HFFc6 (cell line): ENCODE measurements at places on chromosomes 7 and 10.

- no peak for DNase-seq
These were observed 38.9 kb upstream of the UBN2 start for GRCh38 chr7:139192014-139192706.

- DNase-seq = no peak
These were observed 127.3 kb downstream of the MBL2 start for GRCh38 chr10:52645187-52645758.

- DNase-seq = no peak
These were observed 30.3 kb downstream of the PIK3CG start for GRCh38 chr7:106895246-106895864.

DNA sequence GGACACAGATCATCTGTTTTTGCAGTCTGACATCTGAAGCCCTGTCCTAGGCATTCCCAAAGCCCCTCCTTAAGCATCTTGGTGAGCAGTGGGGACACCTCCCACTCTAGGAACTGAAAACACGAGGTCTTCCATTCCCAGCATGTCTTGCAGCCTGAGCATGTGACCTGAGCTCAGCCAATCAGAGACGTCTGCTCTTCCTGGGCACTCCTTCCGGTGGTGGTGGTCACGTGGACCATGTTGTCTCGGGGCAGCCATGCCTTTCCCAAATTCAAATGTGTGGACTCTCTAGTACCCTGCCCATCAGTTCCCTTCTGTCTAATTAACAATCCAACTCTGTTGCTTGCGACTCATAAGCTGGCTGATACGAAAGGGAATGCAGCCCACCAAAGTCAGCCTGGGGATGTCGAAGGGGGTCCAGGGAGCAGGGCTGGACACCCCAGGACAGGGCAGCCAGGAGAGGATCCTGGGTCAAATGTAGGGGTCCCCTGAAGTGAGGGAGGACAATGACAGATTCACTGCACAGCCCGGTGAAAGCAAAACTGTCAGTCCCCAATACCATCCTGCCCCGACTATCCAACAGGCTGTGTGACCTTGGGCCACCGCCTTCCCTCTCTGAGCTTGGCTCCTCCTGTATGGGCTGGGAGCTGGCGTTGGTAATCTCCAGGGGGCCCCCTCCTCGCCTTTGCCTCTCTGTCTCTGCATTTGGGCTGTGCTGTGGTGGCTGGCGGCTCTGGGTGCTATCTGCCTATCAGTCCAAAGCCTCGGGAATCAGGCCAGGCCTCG is 57.4 kb upstream of the BAIAP2L1 start:
- no peak for DNase-seq

- DNase-seq = peak; percentile 51
These were observed 40.5 kb downstream of the PRSS2 start for GRCh38 chr7:142811154-142811737.

DNA sequence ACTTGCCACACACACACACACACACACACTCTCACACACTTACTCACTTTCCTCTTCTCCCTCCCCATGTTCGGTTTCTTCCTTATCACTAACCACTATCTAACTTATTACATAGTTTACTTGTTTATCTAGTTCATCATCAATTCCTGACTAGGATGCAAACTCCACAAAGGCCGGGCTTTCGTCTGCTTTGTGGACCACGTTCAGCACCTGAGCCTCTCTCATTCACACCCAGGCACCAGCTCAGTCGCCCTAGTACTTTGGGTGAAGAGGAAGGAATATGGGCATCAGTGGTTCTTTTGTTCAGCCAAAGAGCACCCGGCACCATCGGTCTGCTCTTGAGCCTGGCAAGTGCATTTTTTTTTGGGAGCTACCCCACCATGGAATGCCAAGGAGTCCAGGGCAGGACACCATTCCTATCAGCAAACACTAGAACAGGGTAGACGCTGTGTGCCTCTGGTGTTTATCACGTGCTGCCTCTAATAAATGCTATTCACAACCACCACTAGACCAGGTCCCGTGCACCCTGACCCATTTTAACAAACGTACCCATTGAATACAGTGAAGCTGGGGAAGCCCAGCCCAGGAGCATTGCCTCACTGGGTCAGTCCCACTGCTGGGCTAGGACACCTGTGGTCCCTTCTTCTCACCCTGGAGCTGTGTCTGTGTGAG is 2.2 kb downstream of the C10orf67 start:
- no peak for DNase-seq

DNA sequence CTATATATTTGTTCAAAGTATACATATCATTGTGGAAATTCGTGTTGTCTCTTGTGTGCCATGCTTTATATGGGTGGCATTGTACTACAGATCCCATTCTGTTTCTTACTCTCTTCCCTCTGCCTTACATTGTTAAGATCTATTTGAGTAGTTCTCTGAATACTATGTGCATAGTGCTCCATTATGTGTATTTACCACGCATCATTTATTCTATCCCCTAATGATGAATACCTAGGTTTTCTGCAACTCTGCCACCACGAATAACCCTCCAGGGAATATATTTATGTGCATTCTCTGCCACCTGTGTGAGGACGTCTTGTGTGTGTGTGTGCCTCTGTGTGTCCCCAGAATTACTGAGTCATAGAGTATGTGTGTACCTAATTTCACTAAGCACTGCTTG is 431.2 kb upstream of the C7orf33 start:
- DNase-seq = no peak

DNA sequence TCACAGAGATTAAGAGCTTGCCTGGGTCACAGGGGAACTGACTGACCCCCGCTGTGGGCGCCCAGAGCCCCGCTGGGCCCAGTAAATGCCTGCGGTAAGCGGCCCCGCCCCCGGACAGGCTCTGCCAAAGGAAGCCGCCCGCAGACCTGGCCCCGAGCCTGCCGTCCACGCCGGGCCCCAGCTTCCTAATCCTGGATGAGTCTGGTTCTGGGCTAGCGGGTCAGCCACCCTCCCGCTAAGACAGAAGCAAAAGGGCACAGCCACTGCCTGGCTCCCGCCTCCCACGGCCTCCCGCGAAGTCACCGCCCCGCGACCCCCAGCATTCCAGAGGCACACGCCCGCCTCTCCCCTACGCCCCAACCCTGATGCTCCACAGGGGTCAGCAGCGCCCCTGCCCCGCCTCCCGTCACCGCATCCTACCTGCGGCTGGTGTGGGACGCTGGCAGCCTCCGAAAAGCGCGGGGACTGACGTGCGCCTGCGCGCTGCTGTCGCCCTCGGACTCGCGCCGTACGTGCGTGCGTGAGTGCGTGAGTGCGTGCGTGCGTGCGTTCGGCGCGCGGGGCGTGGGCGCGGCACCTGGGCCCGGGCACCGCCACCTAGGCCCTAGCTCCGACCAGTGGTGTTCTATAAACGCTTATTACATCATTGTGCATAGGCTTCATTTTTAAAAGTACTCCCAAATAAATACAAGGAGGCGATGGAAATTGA is at the start of gene FIGNL1:
Gene FIGNL1, minus strand, starts transcription at position 470 of the 709 bp plus-strand sequence. CDS start 3,063 bp downstream, outside the sequence.
- DNase-seq = peak; percentile 41

DNA sequence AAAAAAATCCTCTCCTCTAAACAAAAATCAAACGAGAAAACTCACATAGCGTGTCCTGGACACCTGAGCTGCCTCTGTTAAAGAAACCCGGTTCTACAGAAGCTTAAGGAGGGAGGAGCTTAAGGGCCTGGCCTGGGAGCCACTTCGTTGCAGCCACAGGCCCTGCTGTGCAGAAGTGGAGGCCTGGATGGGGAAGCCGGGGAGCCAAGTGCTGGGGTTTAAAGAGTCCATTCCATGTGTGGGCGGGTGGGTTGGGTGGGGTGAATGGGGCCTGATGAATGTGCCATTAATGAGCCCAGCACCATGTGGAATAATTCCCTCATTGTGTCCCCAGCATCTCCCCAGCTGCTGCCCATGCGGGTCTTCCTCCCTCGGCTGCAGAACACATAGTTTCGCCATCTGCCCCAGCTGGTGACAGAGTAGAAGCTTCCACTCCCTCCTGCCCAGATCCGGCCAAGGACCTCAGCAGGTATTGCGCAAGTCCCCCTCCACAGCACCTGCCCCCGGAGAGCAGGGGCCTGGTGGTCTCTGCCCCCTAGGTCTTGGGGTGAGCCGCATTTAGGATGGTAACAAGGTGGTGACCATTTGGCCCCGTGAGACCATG is 127.8 kb upstream of the BTBD16 start:
- DNase-seq = no peak

DNA sequence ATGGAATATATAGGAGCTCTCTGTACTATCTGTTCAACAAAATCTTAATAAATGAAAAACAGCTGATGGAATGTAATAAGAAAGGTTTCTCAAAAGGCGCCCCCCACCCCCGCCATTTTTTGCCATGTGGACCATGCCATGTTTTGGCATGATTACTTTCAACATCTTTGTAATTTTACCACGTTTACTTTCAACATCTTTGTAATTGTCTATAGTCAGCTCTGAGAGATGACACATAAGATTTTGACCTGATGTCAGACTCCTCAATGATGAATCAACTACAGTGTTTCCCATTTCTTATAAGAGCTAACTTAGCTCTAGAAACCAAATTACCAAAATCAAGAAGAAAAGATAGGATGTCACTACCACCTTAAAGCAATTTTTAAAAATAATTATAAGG is 144.9 kb upstream of the AHR start:
- no peak for DNase-seq

DNA sequence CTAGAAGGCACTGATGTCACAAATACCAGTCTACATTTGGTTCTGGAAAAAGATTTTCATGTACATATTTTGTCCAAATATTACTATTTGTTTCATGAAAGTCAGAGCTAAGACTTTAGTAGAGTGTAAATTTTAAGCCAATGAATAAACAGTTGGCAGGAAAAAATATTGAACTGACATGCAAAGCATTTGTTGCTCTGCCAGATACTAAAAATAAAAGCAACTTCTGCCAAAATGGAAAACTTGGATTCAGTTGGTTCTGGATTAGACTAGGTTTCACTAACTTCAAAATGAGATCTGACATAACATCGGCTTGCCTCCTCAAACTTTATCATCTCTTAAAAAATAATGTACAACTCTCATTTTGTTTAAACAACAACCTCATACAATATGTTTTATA is 34.9 kb downstream of the FAM204A start:
- DNase-seq = no peak

- DNase-seq = no peak
These were observed 3.4 kb downstream of the ADCYAP1R1 start for GRCh38 chr7:31055471-31055870.

- no peak for DNase-seq
These were observed 121.9 kb downstream of the USP6NL start for GRCh38 chr10:11489591-11489990.

DNA sequence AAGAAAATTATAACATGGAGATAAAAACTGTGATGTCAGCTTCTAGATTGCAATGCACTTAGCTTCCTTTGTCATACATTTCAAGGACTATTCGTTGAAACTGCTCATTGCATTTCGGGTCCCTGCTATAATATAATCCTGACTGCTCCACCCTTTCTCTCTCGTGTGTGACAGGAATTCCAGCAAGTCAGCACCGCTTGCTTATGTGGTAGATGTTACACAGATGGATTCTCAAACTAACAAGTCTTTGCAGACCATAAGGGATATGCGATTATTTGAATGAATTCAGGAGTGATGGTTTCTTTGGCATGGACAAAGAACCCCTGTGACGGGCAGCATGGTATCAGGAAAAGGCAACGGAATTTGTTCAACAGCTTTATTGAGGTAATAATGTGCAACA is 184.0 kb downstream of the GRID1 start:
- DNase-seq = no peak

DNA sequence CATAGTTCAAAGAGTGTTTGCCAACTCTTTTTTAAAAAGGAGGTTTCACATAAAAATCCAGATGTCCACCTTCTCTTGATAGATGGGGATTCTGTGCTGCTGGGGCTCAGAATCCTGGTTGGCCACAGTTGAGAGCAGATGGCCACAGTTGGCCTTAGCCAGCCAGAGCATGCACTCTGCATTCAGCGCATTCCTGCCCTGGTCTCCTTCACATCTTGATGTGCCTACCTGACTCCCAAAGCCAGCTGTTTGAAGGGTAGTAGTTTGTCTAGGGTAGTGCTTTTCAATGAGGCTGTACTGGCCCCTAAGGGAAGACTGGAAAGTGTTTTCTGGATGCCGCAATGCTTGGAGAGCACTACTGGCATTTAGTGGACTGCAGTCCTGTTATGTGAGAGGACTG is 208.1 kb upstream of the HDAC9 start:
- no peak for DNase-seq

GRCh38 chr7:5797716-5798115 is 16.3 kb upstream of the RNF216 start:
- no peak for DNase-seq

- DNase-seq = peak; percentile 47
These were observed 3.3 kb downstream of the NUDT13 start for GRCh38 chr10:73113551-73113950.

GRCh38 chr7:123070702-123071286 is 75.3 kb upstream of the TAS2R16 start:
- no peak for DNase-seq

- no peak for DNase-seq
These were observed 29.4 kb downstream of the GRID1 start for GRCh38 chr10:86337121-86337601.

GRCh38 chr7:24817339-24817738 is 60.1 kb upstream of the GSDME start:
- no peak for DNase-seq

DNA sequence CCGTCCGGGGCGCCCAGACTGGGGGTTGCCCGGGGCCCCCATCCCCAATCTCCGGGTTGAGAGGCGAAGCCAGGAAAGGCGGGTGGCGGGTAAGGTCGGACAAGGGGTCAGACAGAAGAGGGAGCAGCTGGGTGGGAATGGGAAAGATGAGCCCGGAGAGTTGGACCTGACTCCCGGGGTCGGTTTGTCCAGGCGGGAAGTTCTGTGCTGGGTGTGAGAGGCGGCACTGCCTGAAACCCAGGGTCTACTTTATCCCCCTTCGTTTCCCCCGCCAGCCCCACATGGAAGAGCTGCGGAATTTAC is 675 bp downstream of the SLC4A2 start:
- DNase-seq = no peak

DNA sequence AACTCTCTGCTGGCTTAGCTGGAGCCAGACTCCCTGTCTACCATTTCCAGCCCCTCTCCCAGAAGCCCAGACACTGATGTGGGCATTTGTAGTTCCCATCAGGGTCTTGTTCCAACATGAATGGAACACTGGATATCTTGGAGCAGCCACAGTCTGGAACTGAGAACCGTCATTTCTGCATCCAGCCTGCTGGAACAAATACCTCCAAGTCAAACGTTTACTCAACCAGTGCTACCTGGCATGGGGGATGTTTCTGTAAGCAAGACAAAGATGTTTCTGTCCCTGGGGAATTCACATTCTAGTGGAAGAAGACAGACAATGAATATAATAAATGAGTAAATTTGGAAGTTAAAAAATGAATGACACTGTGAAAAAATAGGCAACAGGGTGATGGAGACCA is 70.8 kb upstream of the ZNF438 start:
- DNase-seq = no peak

- DNase-seq = no peak
These were observed 982.4 kb upstream of the LRRTM3 start for GRCh38 chr10:65943451-65943850.

- peak; percentile 67 for DNase-seq
These were observed 9.8 kb downstream of the LARP4B start for GRCh38 chr10:921471-922414.
